Motor neuron (in vitro differentiated cells): ENCODE measurements at places on chromosomes 16 and 17.

DNA sequence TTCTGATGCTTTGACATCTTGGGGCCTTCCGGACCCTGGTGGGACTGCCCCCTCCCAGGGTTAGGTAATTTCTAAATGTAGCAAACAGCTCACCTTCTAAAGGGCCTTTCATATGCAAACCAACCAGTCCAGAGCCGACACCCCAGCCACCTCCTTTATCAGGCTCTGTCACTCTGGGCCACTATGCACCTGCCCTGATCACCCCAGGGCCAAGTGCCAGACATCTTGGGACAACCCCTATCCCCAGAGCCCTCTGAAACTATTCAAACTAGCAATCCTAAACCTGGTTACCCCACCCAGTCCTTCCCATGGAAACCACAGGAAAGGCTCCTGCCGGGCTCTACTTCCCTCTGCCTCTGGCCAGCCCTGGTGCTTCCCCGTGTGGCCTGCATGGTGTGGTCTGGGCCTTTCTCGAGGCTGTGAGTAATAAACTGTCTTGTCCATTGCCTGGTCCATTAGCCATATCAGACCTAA lies 91.2 kb upstream of the TNRC6C start:
- ATAC-seq: no peak

- ATAC-seq: no peak
Observed at GRCh38 chr16:70737377-70738082, 51.7 kb upstream of the MTSS2 start.

GRCh38 chr17:4304417-4305027 lies 40.7 kb upstream of the ANKFY1 start:
- peak; percentile 90 for ATAC-seq

DNA sequence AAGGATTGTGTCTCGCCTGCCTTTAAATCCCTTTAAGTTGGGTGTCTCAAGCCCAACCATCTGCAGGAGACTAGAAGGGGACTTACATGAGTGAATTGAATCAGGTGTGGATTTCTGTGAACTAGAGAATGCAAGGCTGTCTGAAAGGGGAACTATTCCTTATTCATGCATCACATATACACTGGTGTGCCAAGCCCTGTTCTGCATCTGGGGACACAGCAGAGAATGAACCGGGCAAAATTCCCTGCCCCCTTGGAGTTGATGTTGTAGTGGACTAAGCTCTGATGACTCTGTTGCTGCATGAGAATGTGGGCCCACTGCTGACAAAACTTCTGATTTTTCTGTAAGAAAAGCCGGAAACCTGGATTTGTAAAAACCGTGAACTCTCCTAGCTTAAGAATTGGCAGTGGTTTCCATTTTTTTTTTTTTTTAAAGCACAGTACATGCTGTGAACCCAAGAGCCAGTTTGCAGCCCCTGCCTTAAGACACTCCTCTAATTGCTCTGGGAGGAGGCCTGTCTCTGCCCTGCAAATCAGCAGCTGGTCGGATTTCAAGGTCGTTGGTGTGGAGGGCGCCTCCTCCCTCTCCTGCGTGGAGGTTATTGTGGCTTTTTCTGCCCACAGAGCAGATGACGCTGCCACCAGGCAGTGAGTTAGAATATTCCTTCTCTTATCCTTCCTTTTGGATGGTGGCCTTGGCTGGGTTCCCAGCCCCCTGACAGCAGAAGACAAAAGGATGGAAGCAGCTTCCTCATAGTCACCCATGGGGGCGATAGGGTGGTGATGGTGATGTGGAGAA lies 131.0 kb downstream of the PRKCB start:
- ATAC-seq: peak; percentile 68

DNA sequence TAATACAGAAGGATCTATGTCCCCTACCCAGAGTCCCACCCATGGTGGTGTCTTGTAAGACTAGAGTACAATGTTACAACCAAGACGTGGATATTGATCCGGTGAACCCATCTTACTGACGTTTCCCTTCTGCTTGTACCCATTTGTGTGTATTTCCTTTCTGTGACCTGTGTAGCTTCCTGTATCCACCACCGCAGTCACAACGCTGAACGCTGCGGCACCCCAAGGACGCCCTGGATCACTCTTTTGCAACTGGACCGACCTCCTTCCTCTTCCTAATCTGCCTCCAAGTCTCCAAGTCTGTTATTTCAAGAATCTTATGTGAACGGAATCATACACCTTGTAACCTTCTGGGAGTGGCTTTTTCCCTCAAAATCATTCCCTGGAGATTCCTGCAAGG lies 33.5 kb upstream of the CBX4 start:
- ATAC-seq: no peak

- peak; percentile 92 for ATAC-seq
Observed at GRCh38 chr17:47423406-47424295, 99.9 kb downstream of the EFCAB13 start.

DNA sequence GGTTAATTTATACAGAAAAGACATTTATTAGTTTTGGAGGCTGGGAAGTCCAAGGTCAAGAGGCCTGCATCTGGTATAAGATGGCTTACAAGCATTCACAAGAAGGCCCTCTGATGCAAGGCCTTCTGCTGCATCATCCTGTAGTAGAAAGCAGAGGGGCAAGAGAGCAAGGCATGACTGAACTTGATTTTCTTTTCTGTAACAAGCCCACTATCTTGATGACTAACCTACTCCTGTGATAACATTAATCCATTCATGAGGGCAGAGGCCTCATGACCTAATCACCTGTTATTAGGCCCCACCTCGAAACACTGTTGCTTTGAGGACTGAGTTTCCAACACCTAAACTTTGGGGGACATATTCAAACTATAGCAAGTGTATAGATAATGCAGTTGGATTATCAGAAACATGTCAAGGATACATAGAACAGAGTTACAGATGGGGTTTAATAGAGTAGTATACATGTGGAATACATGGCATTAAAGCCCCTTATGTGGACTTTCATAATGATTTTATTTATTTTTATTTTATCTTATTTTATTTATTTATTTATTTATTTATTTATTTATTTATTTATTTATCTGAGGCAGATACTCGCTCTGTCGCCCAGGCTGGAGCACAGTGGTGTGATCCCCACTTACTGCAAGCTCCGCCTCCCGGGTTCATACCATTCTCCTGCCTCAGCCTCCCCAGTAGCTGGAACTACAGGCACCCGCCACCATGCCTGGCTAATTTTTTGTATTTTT lies 88.2 kb downstream of the CHD9 start:
- no peak for ATAC-seq

DNA sequence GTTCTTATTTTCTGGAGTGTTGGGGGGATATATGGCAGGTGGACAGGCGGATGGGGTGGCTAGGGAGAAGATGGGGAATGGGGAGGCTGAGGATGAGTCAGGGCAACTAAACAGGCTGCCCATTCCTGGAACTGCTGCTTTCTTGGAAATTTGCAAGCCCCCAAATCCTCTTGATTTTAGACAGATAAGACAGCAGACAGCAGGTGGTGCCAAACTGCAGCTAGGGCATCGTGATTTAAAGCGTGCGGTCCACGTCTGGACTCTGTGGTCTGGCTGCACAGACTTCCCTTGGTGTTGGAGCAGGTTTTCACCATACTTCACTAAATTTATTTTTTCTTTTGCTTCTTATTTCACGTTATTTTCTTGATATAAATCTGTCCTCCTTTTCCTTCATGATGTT lies 10.9 kb upstream of the KRT24 start:
- no peak for ATAC-seq
